ENCODE measurements at places on chromosomes 12 and 14.
A peak's percentile ranks its signal among the peaks of the same experiment; 100 is the strongest.

DNA sequence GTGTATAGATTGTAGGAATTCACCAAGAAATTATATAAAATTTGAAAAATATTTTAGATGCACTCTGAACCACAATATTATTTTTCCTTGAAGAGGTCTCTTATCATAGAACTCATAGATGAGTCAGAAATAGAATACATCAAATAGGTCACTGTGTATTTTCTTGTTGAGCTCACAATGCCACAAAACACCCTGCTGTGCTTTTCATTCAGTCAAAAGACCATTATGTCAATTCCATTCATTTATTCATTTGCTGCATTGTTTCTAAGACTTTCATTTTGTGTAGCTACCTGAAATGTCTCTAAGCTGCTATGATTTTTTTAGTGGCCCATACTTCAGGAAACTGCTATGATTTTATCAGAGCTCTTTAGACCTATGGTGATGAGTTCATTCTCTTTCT lies 231.9 kb upstream of the AVPR1A start:
- no peak for DNase-seq

GRCh38 chr12:57131896-57132744 lies 3.8 kb downstream of the LRP1 start:
- no peak for DNase-seq

- DNase-seq: no peak
These were observed 78.2 kb downstream of the PHLDA1 start for GRCh38 chr12:75953312-75953906.

DNA sequence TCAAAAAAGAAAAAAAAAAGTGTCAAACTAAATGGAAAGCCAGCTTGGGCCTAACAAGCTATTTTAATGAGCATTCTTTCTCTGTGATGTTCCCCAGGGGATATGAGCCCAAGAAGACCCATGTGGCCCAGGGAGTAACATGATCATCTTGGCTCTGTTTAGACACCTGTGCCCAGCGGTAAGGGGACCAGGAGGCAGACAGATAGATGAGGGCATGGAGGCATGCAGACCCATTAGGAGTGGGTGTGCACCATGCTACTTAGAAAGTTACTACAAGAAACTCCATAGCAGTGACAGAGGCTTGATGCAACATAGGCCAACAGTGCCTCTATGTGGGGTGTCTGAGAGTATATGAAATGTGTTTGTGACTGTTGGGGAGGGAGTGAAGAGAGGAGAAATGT lies 3.1 kb upstream of the CREBL2 start:
- DNase-seq: no peak

DNA sequence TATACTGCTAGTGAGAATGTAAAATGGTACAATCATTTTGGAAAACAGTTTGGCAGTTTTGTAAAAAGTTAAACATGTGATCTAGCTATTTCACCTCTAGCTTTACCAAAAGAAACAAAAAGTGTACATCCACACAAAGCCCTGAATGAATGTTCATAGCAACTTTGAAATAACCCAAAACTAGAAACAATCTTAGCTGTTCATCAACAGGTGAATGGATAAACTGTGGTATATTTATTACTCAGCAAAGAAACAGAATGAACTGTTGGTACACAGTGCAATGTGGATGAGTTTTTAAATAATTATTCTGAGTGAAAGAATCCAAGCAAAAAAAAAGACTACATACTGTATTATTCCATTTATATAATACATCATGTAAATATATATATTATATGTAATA lies 36.3 kb downstream of the TPCN1 start:
- no peak for DNase-seq

DNA sequence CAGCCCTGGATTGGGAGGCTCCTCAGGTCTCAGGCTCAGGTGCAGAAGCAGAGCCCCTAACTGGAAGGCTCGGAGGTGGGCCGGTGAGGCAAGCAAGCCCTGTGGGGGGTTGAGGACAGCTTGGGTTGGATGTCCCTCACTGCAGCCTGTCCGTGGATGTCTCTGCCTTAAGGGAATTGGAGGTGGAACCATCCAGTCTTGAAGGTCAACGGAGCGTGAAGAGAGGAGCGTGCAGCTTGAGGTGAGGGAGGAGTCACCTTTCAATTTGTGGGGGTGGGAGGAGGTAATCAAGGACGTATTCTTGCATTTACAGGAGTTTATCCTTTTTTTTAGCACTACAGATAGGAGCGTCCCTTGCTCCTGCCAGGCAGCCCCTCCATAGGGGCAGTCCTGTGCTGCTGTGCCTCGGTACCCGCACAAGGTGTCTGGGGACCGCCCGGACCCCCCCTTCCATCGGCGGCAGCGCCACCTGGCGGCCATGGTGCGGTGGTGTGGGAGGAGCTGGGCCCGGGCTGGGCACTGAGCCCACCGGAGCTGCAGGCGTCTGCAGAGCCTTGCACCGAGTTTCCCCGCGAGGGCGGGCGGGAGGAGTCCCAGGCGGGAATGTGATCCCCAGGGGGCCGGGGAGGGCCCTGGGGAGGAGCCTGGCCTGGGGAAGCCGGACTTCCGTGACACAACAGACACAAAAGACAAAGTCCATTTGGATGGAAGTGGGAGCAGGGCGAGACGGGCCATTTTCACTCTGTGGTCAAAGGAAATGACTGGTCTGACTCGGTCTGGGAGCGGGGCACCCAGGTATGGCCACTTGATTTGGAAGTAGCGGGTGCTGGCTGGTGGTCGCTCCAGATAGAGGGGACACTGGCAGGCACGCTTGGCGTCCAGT lies 864 bp downstream of the DNAJC22 start:
- DNase-seq: peak; percentile 36

DNA sequence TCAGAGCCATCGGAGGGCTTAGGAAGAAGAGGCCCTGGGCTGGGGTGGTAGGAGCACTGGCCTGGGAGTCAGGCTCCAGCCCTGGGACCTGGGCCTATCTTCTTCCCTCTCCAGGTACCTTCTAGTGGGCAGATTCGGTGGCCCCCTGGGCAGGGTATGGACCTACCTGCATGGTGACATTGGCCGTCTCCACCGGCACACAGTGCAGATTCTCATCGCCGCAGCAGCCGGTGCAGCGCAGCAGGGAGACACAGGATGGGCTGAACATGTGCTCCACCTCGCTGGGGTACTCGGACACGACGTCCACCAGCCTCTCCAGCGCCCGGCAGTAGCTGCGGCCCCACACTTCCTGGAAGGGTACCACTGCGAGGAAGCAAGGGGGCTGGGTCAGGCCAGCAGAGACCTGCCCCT lies 6.2 kb downstream of the PGF start:
- no peak for DNase-seq

- DNase-seq: no peak
These were observed 96.2 kb downstream of the PAPOLA start for GRCh38 chr14:96598332-96598928.

DNA sequence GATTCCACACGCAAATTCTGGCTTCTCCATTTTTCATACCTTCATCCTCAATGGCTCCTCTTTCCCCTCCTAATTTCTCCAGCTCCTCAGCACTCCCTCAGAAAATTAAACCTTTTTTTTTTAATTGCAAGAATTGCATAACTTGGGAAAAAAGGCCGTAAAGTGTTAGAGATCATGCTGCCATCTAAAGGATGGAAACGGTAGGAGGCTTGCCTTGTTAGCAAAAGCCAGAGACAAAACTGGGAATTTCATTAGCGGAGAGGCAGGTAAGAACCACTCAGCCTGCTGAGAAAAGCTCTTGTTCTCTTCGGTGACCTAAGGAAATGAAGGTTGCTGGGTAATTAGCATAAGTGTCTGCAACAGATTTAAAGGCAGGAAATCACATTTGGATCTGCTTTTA lies 204.3 kb downstream of the AEBP2 start:
- DNase-seq: no peak

DNA sequence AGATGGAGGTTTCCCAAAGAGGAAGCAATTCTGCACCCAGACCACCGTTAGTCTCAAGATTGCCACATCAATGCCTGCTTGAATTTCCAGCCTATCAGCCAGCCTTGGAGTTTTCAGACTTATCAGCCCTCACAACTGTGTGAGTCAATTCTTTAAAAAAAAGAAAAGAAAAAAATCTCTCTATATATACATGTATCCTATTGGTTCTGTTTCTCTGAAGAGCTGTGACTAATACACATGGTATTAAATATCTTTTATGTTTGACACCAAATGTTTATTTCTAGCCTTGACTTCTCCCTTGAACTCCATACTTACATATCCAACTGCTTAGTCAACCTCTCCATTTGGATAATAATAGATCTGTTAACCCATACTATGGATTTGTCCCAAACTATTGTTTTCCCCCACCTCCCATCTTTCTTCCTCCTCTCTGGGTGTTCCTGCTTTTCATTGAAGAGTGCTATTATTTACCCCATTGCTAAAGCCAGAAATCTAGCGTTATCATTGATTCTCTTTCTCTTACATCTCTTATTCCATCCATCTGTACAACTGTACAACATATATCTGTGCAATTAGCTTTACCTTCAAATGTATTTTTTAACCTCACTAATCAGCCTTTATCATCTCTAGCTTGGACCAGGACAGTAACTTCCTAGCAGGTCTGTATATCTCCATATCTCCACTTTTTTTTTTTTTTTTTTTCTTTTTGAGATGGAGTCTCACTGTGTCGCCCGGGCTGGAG lies 22.7 kb upstream of the EID3 start:
- DNase-seq: no peak

GRCh38 chr14:101731187-101732080 lies 30.1 kb upstream of the PPP2R5C start:
- peak; percentile 74 for DNase-seq

GRCh38 chr12:75842090-75842489 lies 189.5 kb downstream of the PHLDA1 start:
- no peak for DNase-seq

DNA sequence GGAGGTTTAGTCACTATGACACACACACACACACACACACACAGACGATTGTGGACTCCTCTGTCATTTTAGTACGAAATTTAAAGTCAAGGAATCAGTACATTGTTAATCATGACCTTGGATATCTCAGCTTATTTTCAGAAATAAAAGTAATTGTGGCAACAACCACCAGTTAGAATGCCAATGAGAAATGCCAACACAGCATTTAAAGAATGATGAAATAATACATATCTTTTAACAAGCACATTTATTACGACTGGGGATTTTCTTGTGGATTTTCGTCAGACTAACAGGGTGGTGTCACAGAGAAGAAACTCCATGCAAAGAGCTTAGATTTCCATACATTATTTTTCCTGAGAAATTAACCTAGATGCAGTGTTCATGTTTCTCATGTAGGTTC lies 1289.4 kb downstream of the AACS start:
- DNase-seq: no peak

DNA sequence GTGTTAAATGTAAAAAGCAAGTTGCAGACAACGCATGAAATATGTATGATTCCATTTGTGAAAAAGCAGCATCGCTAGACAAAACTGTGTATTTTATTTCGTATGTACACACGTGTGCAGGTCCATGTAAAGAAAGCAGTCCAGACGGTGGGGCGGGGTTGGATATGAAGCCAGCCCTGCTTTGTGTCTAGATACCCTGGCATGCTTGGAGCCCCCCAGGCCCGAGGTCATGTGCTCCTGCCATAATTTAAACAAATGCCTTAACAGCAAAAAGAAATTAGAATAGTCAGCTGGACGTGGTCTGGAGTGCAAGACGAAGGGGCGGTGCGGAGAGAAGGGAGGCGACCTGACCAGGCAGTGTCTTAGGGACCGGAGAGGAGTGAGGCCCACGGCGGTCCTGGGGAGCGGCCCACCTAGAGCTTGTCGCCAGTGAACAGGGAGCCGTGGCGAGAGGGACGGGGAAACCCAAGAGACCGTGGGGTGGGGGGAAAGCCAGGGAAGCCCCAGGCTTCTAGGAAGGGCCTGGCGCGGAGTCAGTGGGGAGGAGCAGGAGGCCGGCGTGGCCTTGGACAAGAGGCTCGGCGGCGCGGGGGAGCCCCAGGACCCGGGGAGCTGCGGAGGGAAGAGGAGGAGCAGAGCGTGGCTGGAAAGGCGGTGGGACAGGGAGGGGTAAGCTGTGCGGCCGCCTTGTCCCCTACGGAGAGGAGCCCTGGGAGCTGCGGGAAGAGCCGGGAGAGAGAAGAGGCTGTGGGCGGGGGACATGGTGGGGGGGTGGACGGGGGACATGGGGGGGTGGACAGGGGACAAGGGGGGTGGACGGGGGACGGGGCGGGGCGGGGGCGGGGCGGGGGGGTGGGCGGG lies 118.5 kb upstream of the C14orf180 start:
- no peak for DNase-seq

DNA sequence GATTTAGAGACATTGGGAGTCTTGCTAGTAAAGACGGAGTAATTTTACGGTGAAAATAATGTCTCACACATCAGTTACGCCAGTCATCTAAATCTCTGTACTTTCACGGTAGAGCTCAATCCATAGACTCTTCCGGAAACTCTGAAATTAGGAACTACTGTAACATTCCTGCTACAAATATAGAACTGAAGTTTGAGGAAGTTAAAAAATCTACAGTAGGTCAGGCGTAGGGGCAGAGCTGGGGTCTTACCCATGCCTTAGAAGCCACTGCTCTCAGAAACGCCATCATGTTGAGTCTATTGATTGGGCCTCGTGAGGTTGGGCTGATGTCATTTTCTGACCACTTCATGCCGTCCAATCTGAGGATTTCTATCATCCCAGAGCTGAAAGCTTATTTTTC lies 1029.8 kb upstream of the TMEM132C start:
- DNase-seq: no peak

GRCh38 chr14:104688505-104689108 lies 811 bp upstream of the INF2 start:
- DNase-seq: no peak

- no peak for DNase-seq
These were observed 83.6 kb downstream of the SPRING1 start for GRCh38 chr12:116654226-116654743.

GRCh38 chr12:18373181-18373580 lies 111.9 kb downstream of the PIK3C2G start:
- no peak for DNase-seq

- DNase-seq: no peak
These were observed 80.1 kb upstream of the PDZRN4 start for GRCh38 chr12:41108032-41108431.

DNA sequence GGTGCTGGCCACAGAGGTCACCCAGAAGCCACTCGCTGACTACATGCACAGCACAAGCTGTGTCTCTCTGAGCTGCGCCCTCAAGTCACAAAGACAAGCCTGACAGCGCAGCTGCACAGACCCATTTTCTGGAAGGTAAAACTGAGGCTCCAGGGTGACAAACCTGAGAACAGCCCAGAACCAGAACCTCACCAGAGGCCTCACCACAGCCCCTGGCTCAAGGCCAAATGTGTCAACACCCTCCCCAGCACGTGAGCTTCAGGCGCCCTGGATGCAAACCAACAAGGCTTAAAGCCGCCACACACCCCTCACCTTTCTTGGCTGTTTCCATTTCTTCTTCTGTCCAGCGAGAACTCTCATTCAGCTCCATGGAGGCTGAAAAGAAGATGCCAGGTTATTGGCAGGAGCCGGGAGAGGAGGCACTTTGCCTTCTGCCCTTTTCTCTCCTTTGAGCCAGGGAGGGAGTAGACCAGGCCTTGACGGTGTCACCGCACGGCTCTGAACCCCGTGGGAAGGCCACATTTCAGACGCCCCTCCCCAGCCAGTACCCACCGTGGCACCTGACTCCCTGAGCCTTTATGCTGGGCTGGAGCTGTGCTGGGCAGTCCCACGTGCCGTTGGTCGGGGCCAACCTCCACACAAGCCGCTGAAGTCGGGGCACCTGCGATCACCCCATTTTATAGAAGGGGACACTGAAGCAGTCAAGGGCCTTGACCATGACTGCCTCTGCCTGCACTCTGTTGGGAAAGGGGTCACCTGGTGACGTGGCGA lies 103.1 kb downstream of the RFLNA start:
- DNase-seq: no peak

- DNase-seq: no peak
These were observed 4.9 kb downstream of the ADGRD1 start for GRCh38 chr12:130958557-130959140.
